ENCODE measurements at places on chromosomes 4 and X.

DNA sequence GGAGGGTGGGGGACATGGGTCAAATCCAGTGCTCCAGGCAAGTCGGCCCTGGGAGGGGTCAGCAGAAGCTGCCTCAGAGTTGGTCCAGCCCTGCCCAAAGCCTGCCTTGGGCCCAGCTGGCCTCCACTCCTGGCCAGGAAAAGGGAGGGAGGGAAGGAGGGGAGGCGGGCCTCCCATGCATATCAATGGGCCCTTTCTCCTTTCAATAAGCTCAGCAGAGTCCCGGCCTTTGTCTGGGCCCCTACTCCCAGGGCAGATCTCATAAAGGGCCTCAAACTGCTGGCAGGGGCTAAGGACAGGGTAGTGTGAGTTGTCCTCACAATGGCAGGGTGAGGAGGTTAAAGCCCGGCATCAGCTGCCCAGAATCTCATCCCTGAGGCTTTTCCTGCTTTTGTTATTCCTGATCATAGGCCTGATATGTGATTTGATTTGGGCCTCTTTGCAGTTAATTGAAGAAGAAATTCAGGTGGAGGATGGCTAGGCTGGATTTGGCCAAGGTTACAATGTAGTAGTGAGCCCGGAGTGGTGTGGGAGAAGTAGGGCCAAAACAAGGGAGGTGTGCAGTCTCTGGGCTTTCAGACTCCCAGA lies 121.1 kb upstream of the ATP6AP2 start:
- DNase-seq: no peak

DNA sequence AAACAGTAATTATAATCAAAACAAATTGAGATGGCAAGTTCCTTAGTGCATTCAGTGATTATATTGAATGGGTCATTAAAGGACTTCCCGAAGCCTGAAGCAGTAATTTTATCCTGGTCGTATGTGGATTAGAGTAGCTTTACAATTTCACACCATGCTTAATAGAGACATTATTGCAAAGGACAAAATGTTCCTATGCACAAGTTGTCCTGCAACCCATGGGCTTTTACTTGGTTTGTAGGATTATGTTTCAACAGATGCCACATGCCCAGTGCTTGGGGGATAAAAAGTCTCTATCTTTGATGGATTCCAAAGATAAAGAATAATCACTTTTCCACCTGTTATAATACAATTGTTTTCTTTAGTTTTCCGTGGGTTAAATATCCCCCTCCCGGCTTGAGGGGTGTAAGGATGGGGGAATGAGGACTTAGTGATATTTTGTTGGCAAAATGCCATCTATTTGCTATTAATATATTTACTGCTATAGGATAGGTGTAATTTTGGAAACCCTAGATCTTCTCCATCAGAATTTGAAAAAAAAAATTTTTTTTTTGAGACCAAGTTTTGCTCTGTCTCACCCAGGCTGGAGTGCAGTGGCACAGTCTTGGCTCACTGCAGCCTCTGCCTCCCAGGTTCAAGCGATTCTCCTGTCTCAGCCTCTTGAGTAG lies 156.5 kb upstream of the ETNPPL start:
- no peak for DNase-seq

GRCh38 chr4:15376145-15376544 lies 51.7 kb upstream of the C1QTNF7 start:
- no peak for DNase-seq

- DNase-seq: no peak
These were observed 109.5 kb downstream of the FRAS1 start for GRCh38 chr4:78166622-78167021.

DNA sequence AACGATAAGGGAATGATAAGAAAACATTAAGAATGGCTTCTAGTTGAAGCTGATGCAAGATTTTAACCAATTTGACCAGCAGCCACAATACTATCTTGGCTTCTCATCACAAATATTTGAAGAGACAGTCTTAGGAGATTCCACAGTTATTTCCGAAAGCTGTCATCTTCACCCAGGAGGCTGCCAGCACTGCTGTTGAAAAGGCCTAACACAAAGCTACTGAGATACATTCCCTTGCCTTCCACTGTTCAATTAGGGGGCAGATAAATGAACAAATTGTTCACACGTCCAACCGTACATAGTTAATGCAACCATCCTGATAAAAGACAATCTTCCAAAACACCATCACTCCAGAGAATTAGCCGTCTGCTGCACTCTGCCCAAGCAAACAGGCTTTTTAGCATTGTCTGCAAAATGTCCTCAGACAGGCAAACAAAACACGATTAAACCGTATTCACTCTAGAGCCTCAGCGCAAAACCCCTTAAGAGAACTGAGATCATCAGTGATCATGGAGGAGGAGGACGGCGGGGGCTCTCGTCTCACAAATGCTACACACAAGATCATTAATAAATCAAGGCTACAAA lies 189.8 kb upstream of the PSAPL1 start:
- DNase-seq: peak; percentile 7

GRCh38 chr4:158282252-158282651 lies 72.0 kb downstream of the TMEM144 start:
- no peak for DNase-seq

DNA sequence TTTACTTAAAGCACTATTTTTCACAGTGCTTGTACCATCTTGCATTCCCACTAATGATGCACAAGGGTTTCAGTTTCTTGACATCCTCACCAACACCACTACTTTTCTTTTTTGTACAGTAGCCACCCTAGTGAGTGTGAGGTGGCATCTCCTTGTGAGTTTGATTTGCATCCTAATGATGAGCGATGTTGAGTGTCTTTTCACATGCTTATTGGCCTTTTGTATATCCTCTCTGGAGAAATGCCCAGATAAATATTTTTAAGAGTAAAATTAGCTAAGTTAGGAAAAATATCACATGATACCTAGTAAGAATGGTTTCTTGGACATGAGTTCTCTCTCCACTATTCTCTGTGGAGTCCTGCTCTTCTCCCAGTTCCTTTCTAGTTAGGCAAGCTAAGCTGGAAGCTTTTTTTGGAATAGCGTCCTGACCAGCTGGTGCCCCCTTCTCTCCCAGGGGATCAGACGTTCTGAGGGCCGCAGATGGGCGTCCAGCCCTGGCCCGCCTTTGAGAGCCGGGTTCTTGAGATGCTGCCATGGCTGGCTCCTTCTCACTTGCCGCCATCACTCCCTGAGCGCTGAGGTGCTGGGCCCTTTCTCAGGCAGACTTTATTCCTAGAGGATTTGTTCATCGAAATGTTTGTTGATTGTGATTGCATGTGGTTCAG lies 132.1 kb downstream of the ARHGAP10 start:
- no peak for DNase-seq

DNA sequence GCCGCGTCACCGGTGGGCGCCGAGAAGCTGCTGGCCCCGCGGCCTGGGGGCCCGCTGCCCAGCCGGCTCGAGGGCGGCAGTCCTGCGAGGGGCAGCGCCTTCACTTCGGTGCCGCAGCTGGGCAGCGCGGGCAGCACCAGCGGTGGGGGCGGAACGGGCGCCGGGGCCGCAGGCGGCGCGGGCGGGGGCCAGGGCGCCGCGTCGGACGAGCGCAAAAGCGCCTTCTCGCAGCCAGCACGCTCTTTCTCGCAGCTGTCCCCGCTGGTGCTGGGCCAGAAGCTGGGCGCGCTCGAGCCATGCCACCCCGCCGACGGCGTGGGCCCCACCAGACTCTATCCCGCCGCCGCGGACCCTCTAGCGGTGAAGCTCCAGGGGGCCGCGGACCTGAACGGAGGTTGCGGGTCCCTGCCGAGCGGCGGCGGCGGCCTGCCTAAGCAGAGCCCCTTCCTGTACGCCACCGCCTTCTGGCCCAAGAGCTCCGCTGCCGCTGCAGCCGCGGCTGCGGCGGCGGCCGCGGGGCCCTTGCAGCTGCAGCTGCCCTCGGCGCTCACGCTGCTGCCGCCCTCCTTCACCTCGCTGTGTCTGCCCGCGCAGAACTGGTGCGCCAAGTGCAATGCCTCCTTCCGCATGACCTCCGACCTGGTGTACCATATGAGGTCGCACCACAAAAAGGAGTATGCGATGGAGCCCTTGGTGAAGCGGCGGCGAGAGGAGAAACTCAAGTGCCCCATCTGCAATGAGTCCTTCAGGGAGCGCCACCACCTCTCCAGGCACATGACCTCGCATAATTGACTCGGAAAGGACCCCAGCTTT lies 5.6 kb downstream of the PRDM8 start:
- peak; percentile 49 for DNase-seq

GRCh38 chrX:38879631-38880220 lies 78.5 kb downstream of the MID1IP1 start:
- DNase-seq: peak; percentile 9

GRCh38 chr4:23484689-23485088 lies 405.2 kb downstream of the PPARGC1A start:
- no peak for DNase-seq
